ENCODE measurements at places on chromosomes 1 and 21. TPM values are rescaled to one million over a fixed set of nuclear protein-coding genes. Genes with fewer than 3 reads are reported as not detected.

PGLYRP3 gene
- not detected for total RNA-seq

MRPL9 gene
- 80.4 TPM for total RNA-seq

PLD5 gene
- not detected for total RNA-seq

GJA9 gene
- total RNA-seq, result not detected

SPRR5 gene
- total RNA-seq, result not detected

SELE gene
- total RNA-seq, result not detected

CNKSR1 gene
- 2.9 TPM for total RNA-seq

SPRR2D gene
- total RNA-seq, result not detected

CLIC4 gene
- total RNA-seq, result 8.9 TPM

COL9A2 gene
- total RNA-seq, result 18.9 TPM

ENAH gene
- total RNA-seq, result not detected

IVL gene
- total RNA-seq, result not detected
